ENCODE measurements at places on chromosomes 2 and 18. TPM values are rescaled to one million over a fixed set of nuclear protein-coding genes. Genes with fewer than 3 reads are reported as not detected.

- no peaks in the 10 kb centered on the region for H3K27me3 ChIP-seq
- H3K27ac ChIP-seq: no peak overlapping the region
- H3K4me1 ChIP-seq: no peaks in the 10 kb centered on the region
Measured at GRCh38 chr2:211564441-211564840, 974.2 kb downstream of the ERBB4 start.

DNA sequence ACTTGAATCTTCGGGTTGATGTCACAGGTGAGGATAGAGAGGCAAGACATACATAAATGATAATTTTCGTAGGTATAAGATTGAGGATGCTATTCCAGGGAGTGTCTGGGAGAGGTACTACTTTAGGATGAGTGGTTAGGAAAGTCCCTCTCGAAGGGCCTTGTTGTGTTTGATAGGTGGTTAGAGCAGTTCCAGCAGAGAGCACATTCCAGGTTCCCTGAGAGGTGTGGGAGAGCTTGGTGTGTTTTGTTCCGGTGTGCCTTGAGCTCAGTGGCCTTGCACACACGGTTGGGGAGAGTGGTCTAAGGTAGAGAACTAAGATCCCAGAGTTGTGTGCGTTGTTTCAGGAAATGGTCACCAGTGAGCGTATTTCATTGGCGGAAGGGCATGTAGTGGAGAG lies 191.4 kb downstream of the ZNF407 start:
- no peaks in the 10 kb centered on the region for H3K4me1 ChIP-seq
- no peak overlapping the region for H3K27ac ChIP-seq
- no peak for DNase-seq
- no peaks in the 10 kb centered on the region for H3K27me3 ChIP-seq
- no peaks in the 10 kb centered on the region for H3K36me3 ChIP-seq

GRB14 gene
- total RNA-seq: 1.1 TPM

GRCh38 chr2:42233976-42234441 lies 64.9 kb downstream of the EML4 start:
- no peaks in the 10 kb centered on the region for H3K36me3 ChIP-seq
- no peak for DNase-seq
- no peak overlapping the region for H3K27ac ChIP-seq
- H3K4me3 ChIP-seq: no peak overlapping the region
- no peaks in the 10 kb centered on the region for H3K27me3 ChIP-seq
- H3K4me1 ChIP-seq: no peaks in the 10 kb centered on the region

DNA sequence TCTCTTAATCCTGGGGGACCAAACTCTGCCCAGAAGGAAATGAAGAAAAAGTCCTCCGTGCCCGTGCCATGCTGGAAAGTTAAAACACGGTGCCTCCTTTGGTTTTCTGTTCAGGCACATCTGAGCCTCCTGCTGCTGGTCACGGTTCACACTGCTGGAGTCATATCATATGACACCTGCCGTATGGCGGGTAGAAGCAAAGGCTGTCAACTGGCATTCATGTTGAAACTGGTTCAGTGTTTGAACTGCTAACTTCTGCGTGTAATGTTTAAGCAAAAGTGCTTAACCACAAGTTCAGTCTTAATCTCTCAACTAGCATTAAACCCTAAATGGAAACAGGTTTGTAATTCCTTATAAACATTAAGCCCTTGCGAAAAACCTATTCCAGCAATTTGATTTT lies 3.1 kb downstream of the STK39 start:
- H3K27ac ChIP-seq: no peak overlapping the region
- no peaks in the 10 kb centered on the region for H3K4me1 ChIP-seq
- no peak overlapping the region for H3K4me3 ChIP-seq
- no peak for DNase-seq
- H3K36me3 ChIP-seq: no peaks in the 10 kb centered on the region
- H3K27me3 ChIP-seq: no peaks in the 10 kb centered on the region

TGFA gene
- 1.8 TPM for total RNA-seq

DNA sequence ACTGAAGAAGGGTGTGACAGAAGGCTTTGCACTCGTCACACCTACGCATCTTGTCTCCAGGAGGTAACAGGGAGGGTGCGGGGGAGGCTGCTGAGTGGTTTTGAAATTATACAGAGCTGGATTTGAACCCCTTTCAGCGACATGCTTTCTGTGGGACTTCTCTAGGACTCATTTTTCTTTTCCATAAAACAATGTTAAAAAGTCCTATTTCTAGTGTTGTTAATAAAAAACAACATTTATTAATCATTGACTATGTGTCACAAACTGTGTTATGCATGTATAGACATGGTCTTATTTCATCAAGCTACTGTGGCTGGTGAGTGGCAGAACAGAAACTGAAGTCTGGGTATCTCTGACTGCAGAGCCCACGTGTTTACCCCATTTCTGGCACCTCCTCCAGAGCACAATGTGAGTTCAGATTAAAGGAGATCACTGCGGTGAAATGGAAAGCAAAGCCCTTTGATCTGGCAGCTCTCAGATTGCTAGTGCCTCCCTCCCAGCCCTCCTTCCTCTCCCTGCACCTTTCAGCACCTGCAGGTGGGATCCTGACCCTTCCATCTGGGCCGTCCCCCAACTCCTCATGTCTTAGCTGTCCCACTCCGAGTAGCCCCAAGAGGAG lies 315.5 kb upstream of the MYT1L start:
- no peaks in the 10 kb centered on the region for H3K27me3 ChIP-seq
- no peaks in the 10 kb centered on the region for H3K4me1 ChIP-seq
- H3K4me3 ChIP-seq: no peak overlapping the region
- peak; percentile 19 for DNase-seq
- no peaks in the 10 kb centered on the region for H3K36me3 ChIP-seq

DNA sequence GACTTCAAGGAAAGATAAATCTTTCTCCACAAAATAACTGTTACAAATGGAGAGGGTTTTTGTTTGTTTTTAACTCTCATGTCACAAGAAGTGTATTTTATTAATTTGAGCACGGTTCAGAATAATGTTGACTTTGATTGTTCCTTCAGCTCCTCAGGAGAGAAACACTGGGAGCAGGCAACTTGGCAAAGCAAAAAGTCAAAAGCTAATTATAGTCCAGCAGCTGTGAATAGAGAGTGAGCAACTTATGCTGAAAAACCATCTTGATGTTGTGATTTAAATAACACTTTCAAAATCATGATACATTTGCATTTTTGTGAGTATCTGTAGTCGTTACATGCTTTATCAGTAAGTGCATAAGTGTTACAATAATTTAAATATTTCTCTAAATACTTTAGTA lies 37.5 kb upstream of the TTN start:
- H3K4me1 ChIP-seq: no peaks in the 10 kb centered on the region
- no peak overlapping the region for H3K4me3 ChIP-seq
- no peaks in the 10 kb centered on the region for H3K27me3 ChIP-seq
- H3K36me3 ChIP-seq: no peaks in the 10 kb centered on the region
- peak overlapping the region; percentile 69 for H3K27ac ChIP-seq

GRCh38 chr2:20966061-20966595 lies 77.7 kb downstream of the APOB start:
- peaks cover 8% of the 10 kb centered on the region for H3K4me1 ChIP-seq
- H3K27me3 ChIP-seq: no peaks in the 10 kb centered on the region
- peak overlapping the region; percentile 37 for H3K27ac ChIP-seq
- no peak overlapping the region for H3K4me3 ChIP-seq
- DNase-seq: no peak

CCDC102B gene
- total RNA-seq: 3.3 TPM

- no peak for DNase-seq
- H3K27ac ChIP-seq: no peak overlapping the region
- H3K4me3 ChIP-seq: no peak overlapping the region
- no peaks in the 10 kb centered on the region for H3K27me3 ChIP-seq
- H3K4me1 ChIP-seq: no peaks in the 10 kb centered on the region
- H3K36me3 ChIP-seq: no peaks in the 10 kb centered on the region
Measured at GRCh38 chr2:705971-706511, 28.8 kb upstream of the TMEM18 start.

HOXD3 gene
- total RNA-seq: 8.6 TPM

DNA sequence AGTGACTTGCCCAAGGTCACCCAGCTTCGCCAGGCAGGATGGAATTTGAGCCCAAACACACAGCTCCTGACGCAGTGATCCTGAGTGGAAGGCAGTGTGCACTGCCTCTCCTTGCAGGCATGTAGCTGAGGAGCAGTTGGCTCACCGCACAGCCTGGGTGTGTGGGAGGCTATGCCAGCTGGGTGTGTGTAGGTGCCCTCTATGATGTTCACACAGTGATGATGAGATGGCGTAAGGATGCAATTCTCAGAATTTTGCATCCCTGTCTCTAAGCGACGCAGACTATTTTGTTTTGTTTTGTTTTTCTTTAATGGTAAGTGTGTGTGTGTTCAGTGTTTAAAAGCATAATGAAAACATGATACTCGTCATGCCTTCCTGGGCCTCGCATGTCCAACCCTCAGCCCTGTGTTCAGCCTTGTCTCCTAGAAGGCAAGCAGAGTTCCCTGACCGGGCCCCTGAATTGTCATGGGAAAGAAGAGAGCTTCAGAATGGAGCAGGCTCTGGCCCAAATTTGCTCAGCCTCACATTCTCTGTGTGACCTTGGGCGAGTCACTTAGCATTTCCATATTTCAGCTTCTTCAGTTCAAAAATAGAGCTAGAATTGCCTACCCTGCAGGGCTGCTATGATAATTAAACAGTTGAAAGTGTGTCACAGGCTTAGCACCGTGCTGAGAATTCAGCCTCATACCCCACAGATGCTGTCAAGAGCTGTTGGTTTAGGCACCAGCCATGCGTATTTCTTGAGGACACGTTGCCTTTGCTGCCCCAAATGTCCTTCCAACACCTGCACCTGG lies 603.6 kb upstream of the RAB6C start:
- H3K27ac ChIP-seq: no peak overlapping the region
- no peak overlapping the region for H3K4me3 ChIP-seq
- H3K4me1 ChIP-seq: no peaks in the 10 kb centered on the region
- H3K27me3 ChIP-seq: no peaks in the 10 kb centered on the region

- H3K4me1 ChIP-seq: no peaks in the 10 kb centered on the region
- no peaks in the 10 kb centered on the region for H3K36me3 ChIP-seq
- DNase-seq: no peak
Measured at GRCh38 chr2:163552758-163553157, 183.1 kb downstream of the FIGN start.

- H3K4me3 ChIP-seq: no peak overlapping the region
- H3K27me3 ChIP-seq: no peaks in the 10 kb centered on the region
- H3K36me3 ChIP-seq: peaks cover 32% of the 10 kb centered on the region
- H3K27ac ChIP-seq: no peak overlapping the region
- peaks cover 4% of the 10 kb centered on the region for H3K4me1 ChIP-seq
- DNase-seq: no peak
Measured at GRCh38 chr2:112588611-112589045, 4.2 kb downstream of the CHCHD5 start.

DNA sequence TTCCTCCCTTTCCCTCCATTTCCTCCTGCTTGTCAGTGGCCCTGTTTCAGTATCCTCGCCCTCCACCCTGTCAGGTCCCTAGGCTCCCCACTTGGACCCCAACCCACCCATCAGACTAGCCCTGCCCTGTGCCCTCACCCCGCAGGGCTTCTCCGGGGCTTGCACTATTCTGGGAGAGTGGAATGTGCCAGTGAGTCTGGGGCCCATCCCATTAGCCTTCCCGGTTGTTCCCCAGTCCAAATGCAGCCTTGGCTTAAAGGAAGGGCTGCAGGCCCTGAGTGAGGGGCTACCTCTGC lies 45.5 kb downstream of the MYO7B start:
- H3K27ac ChIP-seq: no peak overlapping the region
- H3K4me3 ChIP-seq: no peak overlapping the region
- H3K36me3 ChIP-seq: no peaks in the 10 kb centered on the region

GRCh38 chr2:217972490-217972889 lies 30.3 kb downstream of the TNS1 start:
- no peaks in the 10 kb centered on the region for H3K36me3 ChIP-seq
- H3K27ac ChIP-seq: peak overlapping the region; percentile 31
- peaks cover 11% of the 10 kb centered on the region for H3K4me1 ChIP-seq
- no peak for DNase-seq
- H3K27me3 ChIP-seq: no peaks in the 10 kb centered on the region

- no peak overlapping the region for H3K4me3 ChIP-seq
- DNase-seq: no peak
- H3K27ac ChIP-seq: no peak overlapping the region
- no peaks in the 10 kb centered on the region for H3K36me3 ChIP-seq
Measured at GRCh38 chr2:219111375-219112061, 49.1 kb downstream of the NHEJ1 start.

CAPN14 gene
- not detected for total RNA-seq

GRCh38 chr2:130884013-130884412 lies 47.3 kb downstream of the ARHGEF4 start:
- H3K27me3 ChIP-seq: no peaks in the 10 kb centered on the region
- no peaks in the 10 kb centered on the region for H3K36me3 ChIP-seq
- no peak overlapping the region for H3K4me3 ChIP-seq
- H3K4me1 ChIP-seq: no peaks in the 10 kb centered on the region
- DNase-seq: no peak

- DNase-seq: no peak
- H3K27me3 ChIP-seq: no peaks in the 10 kb centered on the region
- H3K4me1 ChIP-seq: no peaks in the 10 kb centered on the region
- H3K36me3 ChIP-seq: no peaks in the 10 kb centered on the region
- H3K27ac ChIP-seq: no peak overlapping the region
Measured at GRCh38 chr18:58231930-58232329, 187.9 kb downstream of the NEDD4L start.

DNA sequence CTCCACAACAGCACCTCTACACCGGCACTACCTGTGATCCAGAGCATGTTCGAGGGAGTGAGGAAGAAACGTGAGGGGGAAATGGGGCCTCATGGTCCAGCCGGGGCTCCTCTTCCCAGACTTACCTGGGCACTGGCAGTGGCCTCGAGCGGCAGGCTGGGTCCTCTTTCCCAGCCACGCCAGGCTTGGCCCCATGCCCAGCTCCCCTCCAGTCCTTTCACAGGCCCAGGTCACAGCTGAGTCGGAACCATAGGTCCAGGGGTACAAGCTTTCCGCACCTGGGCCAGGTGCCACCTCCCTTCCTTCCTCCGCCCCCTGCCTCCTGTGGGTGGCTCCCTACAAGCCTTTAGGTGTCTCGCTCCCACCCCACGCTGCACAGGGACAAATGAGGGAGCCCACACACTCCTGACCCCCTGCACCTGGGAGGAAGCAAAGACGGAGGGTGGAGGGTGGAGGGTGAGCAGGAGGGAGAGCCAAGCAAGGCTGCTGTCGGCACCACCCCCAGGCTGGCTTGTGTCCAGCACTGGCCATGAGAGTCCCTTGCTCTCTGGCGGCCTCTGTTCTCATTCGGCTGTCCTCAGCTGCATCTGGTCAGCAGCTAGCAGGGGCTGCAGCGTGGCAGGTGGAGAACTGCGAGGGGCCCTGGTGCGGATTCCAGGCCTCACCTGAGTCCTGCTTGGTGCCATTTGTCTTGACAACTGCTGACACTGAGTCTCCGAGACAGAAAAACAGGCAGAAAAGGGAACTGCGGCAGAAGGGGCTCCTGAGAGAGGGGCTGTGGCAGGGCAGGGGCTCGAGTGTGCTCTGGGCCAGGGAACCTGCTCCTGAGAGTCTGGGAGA lies 26.8 kb downstream of the ADRA2B start:
- no peak for DNase-seq
- no peak overlapping the region for H3K27ac ChIP-seq
- H3K36me3 ChIP-seq: no peaks in the 10 kb centered on the region
- no peaks in the 10 kb centered on the region for H3K27me3 ChIP-seq
- no peaks in the 10 kb centered on the region for H3K4me1 ChIP-seq

DNA sequence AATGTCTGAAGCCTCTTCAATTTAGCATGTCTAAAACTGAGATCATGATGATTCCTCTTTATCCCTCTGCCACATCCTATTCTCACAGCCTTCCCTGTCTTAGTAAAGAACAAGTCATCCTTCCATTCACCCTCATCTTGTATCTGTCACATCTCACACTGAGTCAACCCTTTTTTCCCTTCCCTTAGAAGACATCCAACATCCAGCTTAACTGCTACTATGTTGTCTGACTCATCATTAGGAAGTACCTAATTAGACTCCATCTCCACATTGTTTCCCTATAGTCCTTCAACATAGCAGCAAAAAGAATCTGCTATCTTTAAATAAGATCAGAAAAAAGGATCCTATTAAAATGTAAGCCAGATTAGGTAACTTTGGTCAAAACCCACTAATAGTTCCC lies 85.2 kb upstream of the GRB14 start:
- peaks cover 11% of the 10 kb centered on the region for H3K36me3 ChIP-seq
- no peak for DNase-seq
